ENCODE measurements at places on chromosomes 12 and 14. TPM values are rescaled to one million over a fixed set of nuclear protein-coding genes. Genes with fewer than 3 reads are reported as not detected.

NUAK1 gene
- total RNA-seq = 11.9 TPM

GRCh38 chr12:45934956-45935355 is 55.4 kb downstream of the SCAF11 start:
- H3K4me3 ChIP-seq = no peak overlapping the region
- H3K27ac ChIP-seq = no peak overlapping the region
- DNase-seq = no peak
- no peaks in the 10 kb centered on the region for H3K27me3 ChIP-seq
- no peaks in the 10 kb centered on the region for H3K4me1 ChIP-seq
- peaks cover 31% of the 10 kb centered on the region for H3K36me3 ChIP-seq

DNA sequence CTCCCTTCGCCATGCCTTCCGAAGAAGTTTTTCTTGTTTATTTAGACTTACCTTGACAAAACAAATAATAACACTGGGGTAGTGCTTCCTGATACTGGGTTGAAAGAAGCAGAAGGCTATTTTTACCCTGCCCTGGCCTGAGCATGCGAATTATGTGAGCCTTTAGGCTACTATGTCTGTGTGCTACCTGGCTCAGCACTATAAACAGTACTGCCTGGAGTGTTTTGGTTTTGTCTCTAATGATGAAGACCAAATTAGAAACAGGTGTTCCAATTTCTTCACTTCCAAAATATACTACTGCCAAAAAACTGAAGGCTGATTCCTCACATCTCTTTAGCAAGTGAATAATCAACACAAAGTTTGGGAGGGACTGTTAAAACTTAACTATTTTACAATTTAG is 7.6 kb upstream of the OVCH1 start:
- DNase-seq = no peak
- H3K27ac ChIP-seq = no peak overlapping the region
- H3K4me1 ChIP-seq = no peaks in the 10 kb centered on the region
- no peaks in the 10 kb centered on the region for H3K36me3 ChIP-seq
- no peak overlapping the region for H3K4me3 ChIP-seq

- H3K27me3 ChIP-seq = no peaks in the 10 kb centered on the region
- no peak overlapping the region for H3K27ac ChIP-seq
- no peaks in the 10 kb centered on the region for H3K4me1 ChIP-seq
- H3K36me3 ChIP-seq = no peaks in the 10 kb centered on the region
- DNase-seq = no peak
Observed at GRCh38 chr12:118103201-118103600, 610 bp downstream of the VSIG10 start.

DNA sequence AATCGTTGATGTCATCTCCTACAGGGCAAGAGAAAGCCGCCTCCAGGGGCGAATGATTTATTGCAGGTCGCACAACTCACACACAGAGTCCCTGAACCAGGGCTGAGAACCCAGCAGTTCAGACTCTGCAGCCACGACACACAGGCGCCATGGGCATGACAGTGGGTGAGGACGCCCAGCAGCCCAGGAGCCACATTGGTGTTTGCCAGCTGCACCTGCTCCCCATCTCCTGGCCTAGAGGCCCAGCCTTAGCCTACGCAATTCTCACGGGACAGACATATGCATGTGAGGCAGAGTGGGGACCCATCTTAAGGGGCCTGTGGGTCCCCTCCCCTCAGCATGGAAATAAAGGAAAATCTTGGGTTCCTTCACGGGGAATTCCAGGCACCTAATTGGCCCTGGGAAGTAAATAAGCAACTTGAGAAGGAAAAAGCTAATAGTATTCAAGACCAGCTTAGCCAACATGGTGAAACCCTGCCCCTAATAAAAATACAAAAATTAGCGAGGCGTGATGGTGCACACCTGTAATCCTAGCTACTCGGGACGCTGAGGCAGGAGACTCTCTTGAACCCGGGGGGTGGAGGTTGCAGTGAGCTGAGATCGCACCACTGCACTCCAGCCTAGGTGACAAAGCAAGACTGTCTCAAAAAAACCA is 69.3 kb downstream of the RIMBP2 start:
- no peak overlapping the region for H3K4me3 ChIP-seq
- peaks cover 12% of the 10 kb centered on the region for H3K4me1 ChIP-seq
- H3K27me3 ChIP-seq = no peaks in the 10 kb centered on the region
- H3K36me3 ChIP-seq = no peaks in the 10 kb centered on the region

GRCh38 chr12:52239767-52240166 is 6.7 kb downstream of the KRT7 start:
- H3K4me3 ChIP-seq = no peak overlapping the region
- DNase-seq = no peak
- peaks cover 9% of the 10 kb centered on the region for H3K27me3 ChIP-seq

- H3K4me3 ChIP-seq = peak overlapping the region; percentile 57
- H3K36me3 ChIP-seq = no peaks in the 10 kb centered on the region
- H3K4me1 ChIP-seq = no peaks in the 10 kb centered on the region
- no peak for DNase-seq
Observed at GRCh38 chr14:75579338-75579864, 981 bp downstream of the FLVCR2 start.

PCED1B gene
- total RNA-seq = 0.25 TPM

PLBD1 gene
- 5.4 TPM for total RNA-seq

GRCh38 chr14:80117876-80118275 is 93.4 kb downstream of the DIO2 start:
- no peaks in the 10 kb centered on the region for H3K4me1 ChIP-seq
- DNase-seq = no peak
- H3K4me3 ChIP-seq = no peak overlapping the region

WNT5B gene
- total RNA-seq = 73.8 TPM

- no peak for DNase-seq
- no peak overlapping the region for H3K27ac ChIP-seq
- H3K27me3 ChIP-seq = no peaks in the 10 kb centered on the region
- no peak overlapping the region for H3K4me3 ChIP-seq
- H3K36me3 ChIP-seq = no peaks in the 10 kb centered on the region
- no peaks in the 10 kb centered on the region for H3K4me1 ChIP-seq
Observed at GRCh38 chr12:69501154-69501895, 31.1 kb downstream of the FRS2 start.

DNA sequence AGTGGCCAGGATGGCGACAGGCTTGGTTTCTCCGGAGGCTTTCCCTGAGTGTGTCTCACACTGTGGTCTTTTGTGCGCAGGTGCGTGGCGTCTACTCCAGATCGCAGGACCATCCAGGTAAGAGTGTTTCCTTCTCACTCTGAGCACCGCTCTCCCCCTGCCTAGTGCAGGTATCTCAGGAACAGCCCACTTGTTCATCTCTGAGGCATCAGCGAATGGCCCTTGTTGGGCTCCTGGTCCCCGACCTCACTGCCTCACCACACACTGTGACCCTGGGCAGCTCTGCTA is 781 bp downstream of the ADGRD1 start:
- H3K27me3 ChIP-seq = no peaks in the 10 kb centered on the region
- no peak overlapping the region for H3K4me3 ChIP-seq
- DNase-seq = no peak

HRK gene
- not detected for total RNA-seq

GRCh38 chr14:39109893-39110715 is 4.0 kb upstream of the GEMIN2 start:
- H3K27me3 ChIP-seq = no peaks in the 10 kb centered on the region
- H3K4me1 ChIP-seq = peaks cover 8% of the 10 kb centered on the region
- no peaks in the 10 kb centered on the region for H3K36me3 ChIP-seq

GRCh38 chr12:112906712-112907414 is at the start of gene OAS1:
Gene OAS1, plus strand, starts transcription at chr12:112906962. Its CDS starts 78 bp downstream, at chr12:112907040.
- H3K36me3 ChIP-seq = no peaks in the 10 kb centered on the region
- no peak within 1 kb of the TSS for H3K27ac ChIP-seq
- DNase-seq = peak; percentile 7
- H3K4me3 ChIP-seq = no peak within 1 kb of the TSS

- peaks cover 20% of the 10 kb centered on the region for H3K27me3 ChIP-seq
- H3K36me3 ChIP-seq = no peaks in the 10 kb centered on the region
- H3K4me3 ChIP-seq = peak overlapping the region; percentile 79
- DNase-seq = peak; percentile 90
Observed at GRCh38 chr12:48814262-48815125, 3.8 kb upstream of the CACNB3 start.

GRCh38 chr12:47820631-47821345 is 1.1 kb upstream of the HDAC7 start:
- H3K27me3 ChIP-seq = peaks cover 22% of the 10 kb centered on the region
- no peak overlapping the region for H3K27ac ChIP-seq
- H3K4me1 ChIP-seq = peaks cover 36% of the 10 kb centered on the region
- no peaks in the 10 kb centered on the region for H3K36me3 ChIP-seq
- DNase-seq = peak; percentile 94

GRCh38 chr14:33972583-33973081 is 21.8 kb upstream of the EGLN3 start:
- H3K27ac ChIP-seq = no peak overlapping the region
- H3K4me1 ChIP-seq = peaks cover 10% of the 10 kb centered on the region
- peaks cover 3% of the 10 kb centered on the region for H3K36me3 ChIP-seq
- no peak overlapping the region for H3K4me3 ChIP-seq

CLEC6A gene
- total RNA-seq = not detected

GRCh38 chr12:32031109-32031508 is 71.9 kb downstream of the RESF1 start:
- H3K27me3 ChIP-seq = no peaks in the 10 kb centered on the region
- no peak overlapping the region for H3K4me3 ChIP-seq
- no peak for DNase-seq
- H3K27ac ChIP-seq = no peak overlapping the region
- no peaks in the 10 kb centered on the region for H3K4me1 ChIP-seq

GALNT16 gene
- total RNA-seq = 7.0 TPM

DNA sequence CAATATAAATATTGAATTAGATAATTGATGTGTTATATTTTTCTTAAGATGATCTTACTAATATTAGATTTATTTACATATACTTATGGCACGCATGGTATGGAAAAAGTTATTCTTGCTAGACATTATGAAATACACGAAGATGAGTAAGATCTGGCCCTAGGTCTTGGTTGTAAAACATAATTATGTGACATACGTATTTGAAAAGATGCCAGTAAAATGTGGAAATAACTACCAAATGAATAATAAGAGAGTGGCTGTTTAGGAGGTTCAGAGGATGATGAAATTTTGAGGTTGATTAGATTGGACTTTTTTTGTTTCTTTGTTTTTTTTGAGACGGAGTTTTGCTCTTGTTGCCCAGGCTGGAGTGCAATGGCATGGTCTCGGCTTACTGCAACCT is 41.3 kb downstream of the FANCM start:
- H3K36me3 ChIP-seq = peaks cover 16% of the 10 kb centered on the region
- no peak overlapping the region for H3K27ac ChIP-seq
- H3K4me1 ChIP-seq = no peaks in the 10 kb centered on the region

PTPRQ gene
- total RNA-seq = 0.07 TPM

GRCh38 chr14:90815822-90816662 is at the start of gene TTC7B:
Gene TTC7B, minus strand, starts transcription at chr14:90816430. Its CDS starts 135 bp downstream, at chr14:90816295.
- H3K27ac ChIP-seq = no peak within 1 kb of the TSS
- H3K4me1 ChIP-seq = peaks cover 4% of the 10 kb centered on the region
- H3K27me3 ChIP-seq = peaks cover 23% of the 10 kb centered on the region
- DNase-seq = peak; percentile 86

DNA sequence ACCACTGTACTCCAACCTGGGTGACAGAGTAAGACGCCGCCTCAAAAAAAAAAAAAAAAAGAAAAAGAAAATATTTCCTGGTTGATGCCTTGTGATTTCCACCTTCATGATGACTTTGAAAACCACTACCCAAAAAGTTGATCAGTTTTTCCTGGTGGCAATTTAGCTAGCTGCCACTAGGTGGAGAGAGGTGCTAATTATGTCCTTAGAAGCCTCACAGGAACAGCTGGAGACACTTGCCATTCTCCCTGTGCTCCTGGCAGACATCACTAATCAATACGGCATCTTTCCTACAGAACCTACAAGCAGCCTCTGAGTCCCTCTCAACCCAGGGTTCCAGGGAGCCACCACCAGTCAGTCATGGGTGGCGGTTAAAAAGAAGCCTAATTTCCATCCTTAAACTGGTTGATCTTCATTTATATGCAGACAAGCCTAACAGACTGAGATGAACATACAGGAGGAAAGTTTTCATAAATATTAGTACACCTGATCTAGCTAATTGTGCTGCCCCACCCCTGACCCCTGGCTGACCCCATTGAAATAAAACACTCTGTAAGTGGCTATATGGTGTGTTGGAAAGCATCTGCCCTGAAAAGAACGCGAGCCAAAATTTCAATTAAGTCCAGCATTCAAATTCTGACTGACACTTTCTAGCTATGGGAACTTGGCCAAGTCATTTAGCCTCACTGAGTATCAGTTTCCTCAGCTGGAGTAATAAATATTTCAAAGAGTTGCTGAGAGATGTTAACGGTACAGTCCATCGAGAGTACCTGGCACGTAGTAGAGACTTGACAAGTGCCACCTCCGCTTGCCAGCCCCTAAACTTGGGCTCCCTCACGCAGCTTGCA is 6.2 kb upstream of the OAS1 start:
- no peaks in the 10 kb centered on the region for H3K4me1 ChIP-seq
- H3K27me3 ChIP-seq = no peaks in the 10 kb centered on the region
- no peak overlapping the region for H3K27ac ChIP-seq
- H3K36me3 ChIP-seq = no peaks in the 10 kb centered on the region
- H3K4me3 ChIP-seq = no peak overlapping the region

YLPM1 gene
- total RNA-seq = 55.9 TPM

DNA sequence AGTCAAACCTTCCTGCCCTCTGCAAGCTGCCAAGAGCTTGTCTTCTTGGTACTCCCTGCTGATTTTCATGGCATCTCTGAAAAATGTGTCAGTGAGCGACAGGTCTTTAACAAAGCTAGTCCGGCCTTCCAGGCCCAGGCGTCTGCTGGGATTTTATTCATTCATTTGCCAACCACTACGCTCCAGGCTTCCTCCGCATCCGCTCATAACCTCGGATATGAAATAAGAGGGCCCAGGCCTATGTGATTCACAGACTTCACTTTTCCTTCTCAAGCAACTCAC is 13.8 kb downstream of the TSPAN9 start:
- H3K4me3 ChIP-seq = no peak overlapping the region
- no peak overlapping the region for H3K27ac ChIP-seq
- no peak for DNase-seq
- H3K27me3 ChIP-seq = no peaks in the 10 kb centered on the region
- peaks cover 29% of the 10 kb centered on the region for H3K4me1 ChIP-seq

DNA sequence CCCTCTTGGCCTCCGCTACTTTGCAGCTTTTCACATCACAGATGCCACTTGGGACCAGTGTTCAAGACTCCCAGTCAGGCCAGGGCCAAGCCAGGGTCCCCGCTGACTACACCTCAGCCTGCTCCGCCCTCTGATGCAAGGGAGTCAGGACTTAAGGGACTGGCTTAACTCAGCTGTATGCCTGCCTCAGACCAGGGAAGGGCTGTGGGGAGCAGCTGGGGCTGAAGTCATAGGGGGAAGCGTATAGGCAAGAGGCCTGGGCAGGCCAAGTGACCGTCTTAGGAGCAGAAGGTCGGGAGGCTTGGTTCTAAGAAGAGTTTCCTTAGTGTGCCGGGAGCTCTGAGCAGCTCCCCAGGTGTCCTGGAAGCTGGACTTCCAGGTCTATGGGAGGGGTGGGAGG is 21.9 kb downstream of the KDM2B start:
- no peak for DNase-seq
- peak overlapping the region; percentile 13 for H3K27ac ChIP-seq
- no peak overlapping the region for H3K4me3 ChIP-seq
- H3K27me3 ChIP-seq = no peaks in the 10 kb centered on the region
- H3K4me1 ChIP-seq = no peaks in the 10 kb centered on the region

DNA sequence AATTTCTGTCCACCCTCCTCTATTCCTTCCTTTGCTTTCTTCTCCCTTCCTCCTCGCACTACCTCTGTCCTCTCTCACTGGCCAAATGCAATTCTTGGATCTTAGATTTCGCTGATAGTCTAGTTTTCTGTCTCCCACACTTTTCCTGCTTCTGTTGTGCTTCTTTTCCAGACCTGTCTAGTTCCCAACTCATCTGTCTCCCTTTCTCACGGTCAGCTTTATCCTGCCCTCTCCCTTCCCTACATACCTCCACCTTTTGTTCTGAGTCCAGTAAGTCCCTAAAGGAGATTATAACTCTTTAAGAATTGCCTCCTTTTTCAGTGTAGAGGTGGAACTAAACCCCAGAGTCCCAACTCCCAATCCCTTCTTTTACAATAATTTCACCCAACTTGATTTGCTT is 880 bp upstream of the MMP14 start:
- H3K4me3 ChIP-seq = no peak overlapping the region
- H3K27me3 ChIP-seq = peaks cover 26% of the 10 kb centered on the region
- H3K27ac ChIP-seq = no peak overlapping the region
- no peak for DNase-seq
- peaks cover 13% of the 10 kb centered on the region for H3K4me1 ChIP-seq
- H3K36me3 ChIP-seq = peaks cover 5% of the 10 kb centered on the region
